ENCODE measurements at places on chromosomes 12 and 14.

- DNase-seq, result no peak
Observed at GRCh38 chr14:81123811-81124210, 96.9 kb downstream of the GTF2A1 start.

- DNase-seq, result no peak
Observed at GRCh38 chr12:111429828-111430432, 24.2 kb downstream of the SH2B3 start.

DNA sequence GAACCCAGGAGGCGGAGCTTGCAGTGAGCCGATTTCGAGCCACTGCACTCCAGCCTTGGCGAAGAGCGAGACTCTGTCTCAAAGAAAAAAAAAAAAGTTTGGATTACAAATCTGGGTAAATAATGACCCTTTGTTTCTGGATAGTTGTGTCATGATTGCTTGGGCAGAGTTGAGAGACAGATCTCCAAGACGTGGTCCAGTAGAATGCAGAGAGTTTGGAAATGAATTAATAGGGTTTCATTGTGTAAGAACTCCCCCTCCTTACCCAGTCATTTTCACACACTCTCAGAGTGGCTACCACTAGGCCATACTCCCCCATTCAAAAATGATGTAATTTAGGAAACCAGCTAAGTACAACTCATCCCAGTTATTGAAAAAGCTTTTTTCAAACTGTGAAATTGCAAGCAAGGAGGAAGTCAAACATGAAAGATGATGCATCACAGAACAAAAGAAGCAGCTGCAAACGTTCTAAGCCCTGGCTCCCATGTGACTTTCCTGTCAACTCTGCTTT is 1331.9 kb downstream of the AACS start:
- no peak for DNase-seq

GRCh38 chr12:3833670-3834310 is 39.4 kb downstream of the PARP11 start:
- no peak for DNase-seq

- no peak for DNase-seq
Observed at GRCh38 chr14:104938960-104939359, 14.3 kb downstream of the PLD4 start.
